ENCODE measurements at places on chromosomes 5 and 9.

- no peak for DNase-seq
Measured at GRCh38 chr5:72651779-72652178, 144.6 kb upstream of the ZNF366 start.

DNA sequence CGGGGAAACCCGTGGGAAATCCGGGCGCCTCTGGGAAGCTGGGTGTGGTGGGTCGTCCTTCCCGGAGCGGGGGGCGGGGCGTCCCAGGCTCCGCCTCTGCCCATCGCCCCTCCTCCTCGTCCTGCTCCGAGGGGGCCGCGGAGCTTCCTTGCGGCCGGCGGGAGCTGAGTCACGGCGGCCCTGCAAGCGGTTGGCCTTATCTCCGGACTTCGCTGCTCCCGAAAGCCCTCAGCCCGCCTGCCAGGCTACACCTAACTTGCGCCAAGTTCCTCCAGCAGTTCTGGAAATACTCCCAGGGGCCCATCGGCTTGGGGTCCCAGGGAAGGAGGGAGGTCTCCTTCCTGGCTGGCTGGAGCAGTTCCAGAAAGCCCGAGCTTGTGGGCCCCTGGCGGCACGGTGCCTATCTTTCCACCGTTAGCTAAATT, 54.1 kb upstream of the CDKN2AIPNL start:
- peak; percentile 93 for DNase-seq

- no peak for DNase-seq
Measured at GRCh38 chr5:27906931-27907601, 868.7 kb upstream of the CDH9 start.

GRCh38 chr9:116673375-116673774, 13.7 kb upstream of the TRIM32 start:
- DNase-seq, result no peak

- no peak for DNase-seq
Measured at GRCh38 chr5:177431317-177432142, 5.1 kb downstream of the GRK6 start.

DNA sequence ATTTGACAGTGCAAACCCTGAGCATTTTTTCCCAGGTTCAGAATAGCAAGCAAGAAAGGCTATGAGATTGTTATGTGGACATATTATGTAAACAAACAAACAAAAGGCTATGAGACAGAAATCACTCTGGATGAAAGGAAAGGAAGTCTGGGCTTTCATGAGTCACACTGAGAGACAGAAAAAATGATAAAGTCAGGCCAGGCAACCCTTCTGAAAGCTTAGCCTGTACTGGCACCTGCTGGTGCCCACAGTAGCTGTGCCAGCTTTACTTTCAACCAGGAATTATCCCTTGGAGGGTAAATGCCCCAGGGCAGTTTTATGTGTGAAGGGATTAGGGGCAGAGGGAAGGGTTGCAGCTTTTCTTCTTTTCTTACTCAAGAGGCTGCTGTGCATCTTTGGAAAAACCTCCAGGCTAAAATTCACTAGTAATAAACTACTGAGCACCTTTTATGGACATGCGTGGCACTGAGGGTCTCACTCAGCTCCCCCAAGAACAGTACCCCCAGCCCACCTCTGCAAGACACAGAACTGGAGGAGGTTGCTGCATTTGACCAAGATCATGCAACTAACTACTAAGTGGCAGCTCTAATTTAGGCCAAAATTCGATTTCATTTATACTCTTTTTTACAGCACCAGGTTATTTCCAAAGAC, 41.7 kb downstream of the ACTL7B start:
- DNase-seq, result no peak

GRCh38 chr5:124060413-124061067, 548.6 kb downstream of the CSNK1G3 start:
- no peak for DNase-seq

- no peak for DNase-seq
Measured at GRCh38 chr9:120485788-120486187, 94.2 kb downstream of the CDK5RAP2 start.

- DNase-seq, result peak; percentile 70
Measured at GRCh38 chr5:100900796-100901781, 2.0 kb downstream of the ST8SIA4 start.

GRCh38 chr9:123445116-123445515, 89.1 kb downstream of the CRB2 start:
- no peak for DNase-seq

DNA sequence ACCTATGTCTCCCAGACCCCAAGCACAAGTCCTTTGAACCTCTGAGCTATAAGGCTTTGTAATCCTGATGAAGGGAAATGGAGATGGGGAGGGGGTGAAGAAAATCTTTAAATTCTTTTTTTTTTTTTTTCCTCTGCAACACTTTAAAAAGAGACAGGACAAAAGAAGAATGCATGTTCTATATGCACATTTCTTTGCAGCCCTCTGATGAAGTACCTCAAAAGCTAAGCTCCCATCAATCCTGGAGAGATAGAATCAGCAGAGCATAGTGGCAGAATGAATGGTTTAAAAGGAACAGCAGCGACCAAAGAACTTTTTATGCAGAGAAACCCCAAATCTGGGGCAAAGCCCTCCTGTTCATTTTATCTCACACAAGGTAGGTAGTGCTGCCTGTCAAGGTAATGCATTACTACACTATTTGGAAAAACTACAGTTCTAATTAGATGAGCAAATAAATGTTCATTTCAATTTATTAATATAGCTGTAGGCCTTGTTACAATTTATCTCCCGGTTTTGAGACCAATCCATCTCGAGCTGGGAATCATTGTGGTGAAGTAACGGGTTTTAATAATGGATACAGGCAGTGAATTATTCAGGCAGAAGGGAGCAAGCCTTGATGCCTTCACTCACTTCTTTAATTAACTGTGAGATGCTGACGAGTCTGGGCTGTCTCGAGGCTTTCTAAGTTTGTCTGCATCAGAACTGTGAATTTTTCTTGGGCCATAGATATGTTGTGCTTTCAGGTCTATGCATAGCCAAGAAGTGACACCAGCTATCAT, 173.5 kb upstream of the ZNF608 start:
- no peak for DNase-seq

DNA sequence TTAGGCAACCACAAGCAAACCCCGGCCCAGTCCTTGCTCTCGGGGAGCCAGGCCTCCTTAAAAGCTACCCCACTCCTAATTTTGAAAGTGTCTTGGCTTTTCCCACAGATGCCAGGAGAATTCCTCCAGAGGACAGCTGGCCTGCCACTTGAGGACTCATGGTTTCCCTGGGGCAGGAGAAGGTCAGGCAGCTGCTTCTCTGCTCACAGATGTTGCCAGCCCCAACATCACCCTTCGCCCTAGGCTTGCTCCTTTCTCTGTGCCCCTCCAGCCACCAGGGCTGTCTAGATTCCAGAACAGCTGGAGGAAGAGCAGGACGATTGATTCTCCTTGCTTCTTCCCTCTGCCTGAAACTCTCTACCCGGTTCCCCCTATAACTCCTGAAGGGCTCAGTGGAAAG, 8.5 kb downstream of the GGTA1 start:
- no peak for DNase-seq

DNA sequence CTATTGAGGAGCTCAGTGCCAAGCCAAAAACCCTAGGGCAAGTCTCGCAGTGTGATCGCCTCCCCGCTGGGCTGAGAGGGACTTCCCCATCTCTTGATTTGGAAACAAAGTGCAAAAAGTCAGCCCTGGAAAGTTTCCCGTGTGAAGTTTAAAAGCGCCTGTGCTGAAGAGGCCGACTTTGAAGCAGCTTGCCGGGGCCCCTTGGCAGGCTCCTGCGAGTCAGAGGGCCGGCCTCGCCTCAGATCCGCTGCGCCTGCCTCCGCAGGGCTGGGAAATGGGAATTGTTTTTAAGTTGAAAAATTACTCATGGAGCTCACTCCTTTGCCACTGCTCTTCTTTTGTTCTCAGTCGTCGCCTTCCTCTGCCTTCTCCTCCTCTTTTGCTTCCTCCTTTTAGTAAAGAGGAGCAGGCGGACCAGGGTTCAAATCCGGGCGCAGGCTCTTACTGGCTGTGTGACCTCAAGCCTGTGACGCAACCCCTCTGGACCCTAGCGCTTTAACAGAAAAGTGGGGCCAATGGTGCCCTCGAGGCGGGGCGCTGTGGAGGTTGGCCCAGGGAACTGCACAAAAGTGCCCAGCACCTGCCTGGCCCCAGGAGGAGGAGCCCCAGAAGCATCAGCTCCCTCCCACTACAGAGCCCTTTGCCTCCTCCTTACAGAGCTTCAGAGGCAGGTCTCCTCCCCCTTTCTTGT, 14.7 kb upstream of the LHX2 start:
- no peak for DNase-seq

DNA sequence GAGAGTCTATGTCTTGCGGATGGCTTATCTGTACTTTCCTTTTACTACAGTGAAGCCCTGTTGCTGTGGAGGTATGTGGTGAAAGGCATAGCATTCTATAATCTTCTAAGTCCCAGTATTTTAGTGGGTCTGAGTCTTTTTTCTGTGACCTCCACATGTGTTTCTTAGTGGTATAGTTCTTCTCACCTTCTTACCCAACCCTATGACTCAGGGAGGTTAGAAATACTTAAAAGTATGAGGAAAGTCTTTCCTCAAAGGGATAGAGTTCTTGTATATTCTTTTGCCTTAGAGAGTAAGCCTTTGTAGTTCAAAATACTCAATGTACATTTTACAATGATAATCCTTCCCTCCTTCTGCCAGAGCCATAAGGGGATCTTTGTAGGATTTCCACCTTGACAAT, 621.9 kb upstream of the CTNND2 start:
- no peak for DNase-seq

GRCh38 chr5:154562244-154562880, 84.3 kb upstream of the HAND1 start:
- no peak for DNase-seq

- DNase-seq, result no peak
Measured at GRCh38 chr5:11514705-11515432, 389.4 kb downstream of the CTNND2 start.

- DNase-seq, result no peak
Measured at GRCh38 chr9:132896906-132897305, 18.2 kb downstream of the SPACA9 start.

- peak; percentile 97 for DNase-seq
Measured at GRCh38 chr9:32526041-32526706, at the start of gene RIGI. TSS of gene RIGI (minus strand) at chr9:32526196. CDS start at chr9:32526166, 30 bp downstream.

- DNase-seq, result no peak
Measured at GRCh38 chr9:77939149-77939668, 92.4 kb downstream of the GNAQ start.

DNA sequence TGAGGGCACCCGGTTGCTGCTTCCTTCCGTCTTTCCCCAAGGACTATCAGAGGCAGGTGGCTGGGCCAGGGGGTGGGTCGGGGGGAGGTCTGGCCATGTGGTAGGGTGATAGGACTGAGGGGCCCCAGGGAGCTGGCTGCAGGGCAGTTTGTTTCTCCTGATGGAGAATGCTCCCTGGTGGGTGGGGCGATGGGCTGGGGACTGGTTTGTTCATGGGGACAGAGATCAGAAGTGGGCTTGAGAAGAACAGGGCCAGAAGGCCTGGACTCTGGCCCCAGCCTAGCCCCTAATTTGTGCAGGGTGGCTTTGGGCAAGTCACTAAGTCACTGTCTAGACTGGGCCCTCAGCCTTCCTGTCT, 117.4 kb downstream of the RGS3 start:
- DNase-seq, result no peak

GRCh38 chr5:2761921-2762488, 10.5 kb upstream of the IRX2 start:
- DNase-seq, result no peak

- DNase-seq, result no peak
Measured at GRCh38 chr5:13606051-13606450, 338.4 kb downstream of the DNAH5 start.

- DNase-seq, result no peak
Measured at GRCh38 chr9:3125602-3126405, 281.9 kb upstream of the PUM3 start.

DNA sequence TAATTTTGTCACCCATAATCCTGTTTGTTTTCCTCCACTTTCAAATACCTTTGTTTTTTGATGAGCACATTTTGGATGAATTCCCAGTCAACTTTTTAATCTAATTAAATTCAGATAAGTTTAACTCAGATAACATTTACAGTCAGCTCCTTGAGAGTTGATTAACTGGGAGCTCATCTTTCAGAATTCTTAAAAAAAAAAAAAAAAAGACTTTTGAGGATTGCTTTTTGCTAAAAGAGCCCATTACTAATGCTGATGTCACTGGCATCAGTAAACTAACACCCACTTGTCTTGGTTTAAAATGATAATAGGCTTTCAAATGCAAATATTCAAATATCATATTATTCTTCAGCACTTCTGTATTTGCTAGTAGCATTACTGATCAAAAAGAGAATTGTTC, 47.1 kb upstream of the NFIB start:
- DNase-seq, result no peak

DNA sequence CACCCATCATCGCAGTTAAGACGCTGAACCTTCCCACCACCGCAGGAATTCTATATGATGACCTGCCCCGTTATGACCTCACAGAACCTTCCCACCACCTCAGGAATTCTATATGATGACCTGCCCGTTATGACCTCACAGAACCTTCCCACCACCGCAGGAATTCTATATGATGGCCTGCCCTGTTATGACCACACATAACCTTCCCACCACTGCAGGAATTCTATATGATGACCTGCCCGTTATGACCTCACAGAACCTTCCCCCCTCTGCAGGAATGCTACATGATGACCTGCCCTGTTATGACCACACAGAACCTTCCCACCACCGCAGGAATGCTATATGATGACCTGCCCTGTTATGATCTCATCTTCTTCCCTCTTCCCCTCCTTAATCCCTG, 64.3 kb downstream of the IRX1 start:
- DNase-seq, result no peak

GRCh38 chr5:168697034-168697720, 118.0 kb upstream of the PANK3 start:
- DNase-seq, result no peak

- DNase-seq, result no peak
Measured at GRCh38 chr5:177445052-177445916, 1.3 kb upstream of the PRR7 start.

DNA sequence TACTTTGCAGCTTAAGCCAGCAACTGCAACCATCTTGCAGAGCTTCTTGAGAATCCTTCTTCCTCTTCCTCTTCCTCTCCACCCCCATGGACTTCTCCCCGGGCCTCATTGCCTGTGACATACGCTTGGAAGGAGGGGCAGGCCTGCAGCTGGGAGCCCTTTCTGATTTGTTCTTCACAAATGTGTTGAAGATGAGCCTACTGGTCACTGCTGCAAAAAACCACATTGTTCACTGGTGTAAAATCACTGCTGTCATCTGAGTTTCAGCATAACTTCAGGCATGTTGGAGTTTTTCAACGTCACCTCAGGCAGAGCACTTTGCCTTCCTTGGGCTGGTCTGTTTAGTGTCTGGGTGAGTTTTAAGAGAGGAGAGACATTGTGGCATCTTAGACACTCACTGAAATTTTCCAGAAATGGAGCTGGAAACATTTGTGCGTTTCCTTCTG, 7.9 kb downstream of the TJP2 start:
- DNase-seq, result no peak

GRCh38 chr5:104189909-104190308, 627.3 kb upstream of the NUDT12 start:
- DNase-seq, result no peak

DNA sequence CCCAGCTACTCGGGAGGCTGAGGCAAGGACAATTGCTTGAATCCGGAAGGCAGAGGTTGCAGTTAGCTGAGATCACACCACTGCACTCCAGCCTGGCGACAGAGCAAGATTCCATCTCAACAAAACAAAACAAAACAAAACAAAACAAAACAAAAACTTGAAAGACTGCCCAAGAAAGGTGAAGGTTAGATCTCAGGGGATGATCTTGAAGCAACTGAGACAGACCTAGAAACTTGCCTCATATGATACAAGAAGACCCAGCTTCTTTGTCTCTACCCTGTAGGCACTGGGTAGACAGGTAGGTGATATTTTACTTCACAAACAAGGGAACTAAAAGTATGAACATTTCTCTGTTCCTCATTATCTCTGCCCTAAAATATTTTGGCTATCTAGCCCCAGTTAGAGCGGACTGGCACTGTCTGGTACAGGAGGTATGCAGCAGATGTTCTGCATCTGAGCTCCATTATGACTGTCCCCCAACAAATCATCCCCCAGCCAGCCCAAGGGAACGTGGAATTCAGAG, 26.3 kb upstream of the SHOC1 start:
- no peak for DNase-seq

Data from colonic mucosa (tissue), 4 donors.